ENCODE measurements at places on chromosomes 3 and 15.

DNA sequence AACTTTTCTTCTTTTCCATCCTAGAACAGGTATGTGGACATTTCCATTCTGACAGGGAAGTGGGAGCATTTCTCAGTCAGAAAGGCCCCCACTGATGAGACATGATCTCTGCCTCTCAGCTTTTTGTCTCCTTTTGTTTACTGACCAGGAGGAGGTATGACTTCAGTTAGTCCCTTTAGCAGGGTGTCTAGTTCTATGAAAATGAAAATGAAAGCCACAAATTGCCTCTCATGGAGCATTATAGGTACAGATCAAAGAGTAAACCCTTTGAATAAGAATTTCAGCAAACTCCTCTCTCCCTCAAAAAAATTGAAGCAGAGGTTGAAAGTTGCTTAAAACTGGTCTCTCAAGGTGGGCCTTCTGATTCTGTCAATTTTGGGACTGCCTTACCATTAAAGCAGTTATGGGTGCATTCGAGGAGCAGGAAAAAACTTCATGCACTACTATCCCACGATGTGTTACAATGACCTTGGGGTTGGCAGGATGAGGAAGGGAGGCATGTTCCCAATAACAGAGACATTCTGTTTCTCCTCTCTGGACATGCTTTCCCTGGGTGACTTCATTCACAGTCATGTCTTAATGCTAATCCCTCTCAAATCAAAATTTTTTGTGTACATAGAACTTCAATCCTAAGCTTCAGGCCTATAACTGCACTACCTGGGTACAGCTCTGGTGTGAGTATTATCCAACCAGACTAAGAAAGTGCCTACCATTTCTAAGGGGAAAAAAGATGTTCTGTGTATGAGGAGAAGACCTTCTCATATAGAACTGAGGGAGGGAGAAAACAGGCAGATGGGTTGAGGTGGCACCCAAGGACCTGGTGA, 50.6 kb upstream of the TBC1D23 start:
- no peaks in the 10 kb centered on the region for H3K27me3 ChIP-seq
- no peaks in the 10 kb centered on the region for H3K36me3 ChIP-seq
- H3K27ac ChIP-seq, result peak overlapping the region; percentile 55
- DNase-seq, result no peak

DNA sequence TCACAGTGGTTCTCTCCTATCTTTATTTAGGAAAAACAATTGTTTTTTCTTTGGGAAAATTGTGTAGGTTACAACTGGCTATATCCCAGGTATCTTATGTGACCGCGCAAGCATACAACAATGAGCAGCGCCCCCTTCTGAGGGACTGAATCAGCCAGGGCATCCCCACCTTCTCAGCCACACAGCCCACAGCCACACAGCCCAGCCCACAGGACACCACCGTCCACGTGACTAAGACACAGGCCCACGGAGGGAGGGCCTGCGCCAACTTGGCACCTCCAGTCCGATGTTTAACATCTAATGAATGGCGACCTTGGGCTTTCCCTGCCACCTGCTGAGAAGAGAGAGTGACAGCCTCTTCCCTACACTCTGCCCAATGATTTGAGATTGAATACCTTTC, 68.1 kb downstream of the ATP10A start:
- DNase-seq, result no peak
- peaks cover 21% of the 10 kb centered on the region for H3K4me1 ChIP-seq
- no peaks in the 10 kb centered on the region for H3K27me3 ChIP-seq

GRCh38 chr3:57086201-57086600, 25.7 kb downstream of the SPATA12 start:
- no peak for DNase-seq
- H3K27me3 ChIP-seq, result peaks cover 7% of the 10 kb centered on the region
- no peak overlapping the region for H3K27ac ChIP-seq
- no peaks in the 10 kb centered on the region for H3K4me1 ChIP-seq
- H3K4me3 ChIP-seq, result no peak overlapping the region

DNA sequence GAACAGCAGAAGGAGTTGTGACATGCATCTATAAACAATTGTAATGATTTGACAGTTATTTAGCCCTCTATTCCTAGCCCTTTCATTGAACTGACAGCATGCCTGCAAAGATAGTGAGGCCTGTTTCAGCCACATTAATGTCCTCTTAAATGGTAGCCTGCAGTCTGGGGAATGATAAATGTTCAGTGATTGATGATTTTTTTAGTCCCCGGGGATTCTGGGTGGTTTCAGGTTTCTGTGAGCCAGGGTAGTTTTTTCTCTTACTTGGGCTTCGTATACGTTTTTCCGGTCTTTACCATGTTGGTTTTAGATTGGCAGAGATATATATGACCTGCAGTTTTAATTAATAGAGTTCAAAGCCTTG, 172.0 kb downstream of the TCF12 start:
- H3K36me3 ChIP-seq, result no peaks in the 10 kb centered on the region
- no peak overlapping the region for H3K27ac ChIP-seq
- H3K4me1 ChIP-seq, result no peaks in the 10 kb centered on the region
- DNase-seq, result no peak
- H3K4me3 ChIP-seq, result no peak overlapping the region

DNA sequence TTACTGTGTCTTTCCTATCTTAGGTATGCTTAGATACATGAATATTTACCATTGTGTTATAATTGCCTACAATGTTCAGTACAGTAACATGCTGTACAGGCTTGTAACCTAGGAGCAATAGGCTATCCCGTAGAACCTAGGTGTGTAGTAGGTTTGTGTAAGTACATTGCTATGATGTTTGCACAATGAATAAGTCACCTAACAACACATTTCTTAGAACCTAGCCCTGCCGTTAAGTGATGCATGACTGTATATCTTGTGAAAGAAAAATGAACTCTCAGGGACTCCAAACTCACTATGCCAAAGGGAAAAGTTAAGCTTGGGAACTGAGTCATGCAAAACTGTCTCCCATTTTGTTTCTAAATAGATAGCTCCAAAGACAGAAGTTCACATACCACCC, 91.5 kb upstream of the ACP3 start:
- no peak overlapping the region for H3K27ac ChIP-seq
- no peak for DNase-seq
- H3K4me3 ChIP-seq, result no peak overlapping the region
- H3K4me1 ChIP-seq, result no peaks in the 10 kb centered on the region
- no peaks in the 10 kb centered on the region for H3K36me3 ChIP-seq
- no peaks in the 10 kb centered on the region for H3K27me3 ChIP-seq

GRCh38 chr15:50110285-50110684, 8.7 kb downstream of the ATP8B4 start:
- H3K27me3 ChIP-seq, result no peaks in the 10 kb centered on the region
- no peak overlapping the region for H3K27ac ChIP-seq
- no peak overlapping the region for H3K4me3 ChIP-seq
- no peak for DNase-seq
- H3K4me1 ChIP-seq, result peaks cover 19% of the 10 kb centered on the region

DNA sequence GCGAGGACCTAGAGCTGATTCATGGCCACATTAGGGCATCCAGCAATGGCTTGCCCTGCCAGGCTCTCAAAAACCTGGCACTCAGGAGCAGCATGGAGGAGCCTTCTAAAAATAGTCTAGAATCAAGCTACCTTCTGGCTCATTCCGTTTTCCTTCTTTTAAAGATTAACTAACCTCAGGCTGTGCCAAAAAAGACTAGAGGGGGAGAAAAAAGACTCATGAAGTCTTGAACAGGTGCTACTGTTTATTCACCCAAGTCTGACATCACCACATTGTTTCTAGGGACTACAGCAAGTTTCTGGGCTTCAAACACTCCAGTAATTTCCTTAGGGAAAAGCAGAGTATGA, 125.8 kb downstream of the TNIK start:
- H3K27me3 ChIP-seq, result no peaks in the 10 kb centered on the region
- no peaks in the 10 kb centered on the region for H3K4me1 ChIP-seq
- H3K27ac ChIP-seq, result no peak overlapping the region
- H3K36me3 ChIP-seq, result peaks cover 4% of the 10 kb centered on the region
- no peak for DNase-seq

DNA sequence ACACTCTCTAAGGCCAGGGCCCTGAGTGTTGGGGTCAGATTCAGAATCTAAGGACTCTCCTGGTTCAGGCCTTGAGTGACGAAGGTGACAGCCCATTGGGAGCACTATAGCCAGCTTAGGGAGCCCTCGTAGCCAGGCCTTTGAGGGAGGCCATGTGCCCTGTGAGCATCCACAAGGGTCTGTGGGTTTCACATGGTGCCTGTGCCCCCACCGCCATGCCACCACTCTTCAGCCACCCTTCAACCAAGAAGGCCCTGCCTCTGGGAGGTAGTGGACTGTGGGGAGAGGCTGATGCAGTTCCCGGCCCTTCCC, 37.5 kb downstream of the TSPAN3 start:
- DNase-seq, result no peak
- H3K27ac ChIP-seq, result no peak overlapping the region
- no peaks in the 10 kb centered on the region for H3K4me1 ChIP-seq
- H3K36me3 ChIP-seq, result peaks cover 92% of the 10 kb centered on the region
- no peaks in the 10 kb centered on the region for H3K27me3 ChIP-seq

- no peak overlapping the region for H3K4me3 ChIP-seq
- no peak for DNase-seq
- no peaks in the 10 kb centered on the region for H3K36me3 ChIP-seq
These were observed 7.8 kb upstream of the DAG1 start for GRCh38 chr3:49462222-49462621.

DNA sequence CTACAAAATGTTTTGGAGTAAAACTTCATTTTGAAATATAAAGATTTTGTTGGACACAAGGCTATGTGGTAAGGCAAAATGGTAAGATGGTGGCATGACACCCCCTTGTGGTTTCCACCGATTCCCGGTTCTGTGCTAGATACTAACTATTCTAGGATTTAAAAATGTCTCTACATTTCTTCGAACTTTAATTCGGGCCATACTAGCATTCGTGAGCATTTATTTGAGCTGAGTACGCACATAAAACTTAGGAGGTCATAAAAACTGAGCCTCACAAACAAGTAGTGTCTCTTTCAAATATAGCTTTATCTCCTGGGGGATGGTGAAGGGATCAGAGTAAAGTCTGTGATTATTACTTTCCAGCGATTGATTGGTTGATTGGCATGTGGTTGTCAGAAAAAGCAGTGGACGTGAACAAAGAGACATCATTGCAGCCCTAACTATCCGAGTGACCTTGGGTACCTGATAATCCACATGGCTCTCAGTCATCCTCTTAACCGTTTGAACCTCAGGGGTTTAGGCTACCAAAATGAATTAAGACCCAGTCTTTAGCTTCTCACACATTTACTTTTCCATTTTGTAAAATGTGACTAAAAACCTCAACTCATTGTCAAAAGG, 1.1 kb upstream of the ZNF639 start:
- H3K27me3 ChIP-seq, result no peaks in the 10 kb centered on the region
- peak overlapping the region; percentile 62 for H3K4me3 ChIP-seq
- H3K27ac ChIP-seq, result peak overlapping the region; percentile 62
- no peak for DNase-seq
- H3K4me1 ChIP-seq, result peaks cover 15% of the 10 kb centered on the region
- H3K36me3 ChIP-seq, result no peaks in the 10 kb centered on the region

GRCh38 chr15:52558196-52558595, 10.6 kb downstream of the ARPP19 start:
- H3K27me3 ChIP-seq, result no peaks in the 10 kb centered on the region
- H3K27ac ChIP-seq, result no peak overlapping the region

DNA sequence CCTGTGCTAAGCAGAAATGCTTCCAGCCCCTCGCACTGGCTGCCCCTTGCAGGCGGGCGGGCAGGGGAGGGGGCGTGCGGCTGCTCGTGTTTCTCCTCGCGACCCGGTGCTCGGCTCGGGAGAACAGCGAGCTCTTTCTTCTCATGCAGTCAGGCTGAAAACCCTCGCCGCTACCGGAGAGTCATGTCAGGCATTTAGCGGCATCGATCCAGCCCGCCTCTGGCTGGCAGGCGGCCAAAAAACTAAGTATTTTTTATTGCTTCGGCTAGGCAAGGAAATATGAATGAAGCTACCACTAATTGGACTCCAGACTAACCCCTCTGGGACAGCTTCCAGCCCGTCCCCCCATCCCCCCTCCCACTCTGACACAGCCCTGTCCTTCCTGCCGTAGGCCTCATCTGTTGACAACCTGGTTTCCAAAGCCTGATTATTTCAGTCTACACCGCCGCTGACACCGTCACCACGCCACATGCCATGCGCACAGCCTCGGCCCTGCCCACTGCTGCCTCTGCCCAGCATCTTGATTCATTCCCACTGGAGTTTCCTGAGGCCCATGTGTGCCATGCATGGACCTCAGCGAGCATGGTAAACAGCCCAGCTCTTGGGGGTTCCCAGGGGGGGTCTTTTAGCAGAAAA, 35.3 kb downstream of the TLE3 start:
- no peak overlapping the region for H3K4me3 ChIP-seq
- DNase-seq, result no peak
- H3K27ac ChIP-seq, result no peak overlapping the region

GRCh38 chr3:10248984-10249748, 907 bp downstream of the TATDN2 start:
- peaks cover 19% of the 10 kb centered on the region for H3K4me1 ChIP-seq
- no peaks in the 10 kb centered on the region for H3K27me3 ChIP-seq
- H3K36me3 ChIP-seq, result peaks cover 18% of the 10 kb centered on the region
- H3K27ac ChIP-seq, result peak overlapping the region; percentile 63
- DNase-seq, result peak; percentile 9

DNA sequence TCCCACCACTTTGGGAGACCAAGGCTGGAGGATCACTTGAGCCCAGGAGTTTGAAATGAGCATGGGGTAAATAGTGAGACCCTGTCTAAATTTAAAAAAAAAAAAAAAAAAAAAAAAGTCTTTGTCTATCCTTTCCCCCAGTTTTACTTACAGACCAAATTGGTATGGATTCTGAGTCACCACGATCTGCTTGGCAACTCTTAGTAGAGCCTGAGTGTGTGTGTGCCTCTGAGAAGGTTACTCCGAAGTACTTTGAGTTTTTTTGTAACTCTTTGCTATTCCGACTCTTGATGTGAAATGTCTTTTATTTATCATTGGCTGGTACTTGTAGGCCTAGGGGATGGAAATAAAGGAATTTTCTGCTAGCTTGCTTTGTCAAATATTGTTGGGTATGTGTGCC, 63.3 kb downstream of the RBM6 start:
- no peaks in the 10 kb centered on the region for H3K27me3 ChIP-seq
- no peak overlapping the region for H3K27ac ChIP-seq
- no peak overlapping the region for H3K4me3 ChIP-seq
- H3K36me3 ChIP-seq, result peaks cover 3% of the 10 kb centered on the region

- H3K4me3 ChIP-seq, result no peak overlapping the region
- H3K27ac ChIP-seq, result peak overlapping the region; percentile 20
- no peak for DNase-seq
- H3K36me3 ChIP-seq, result no peaks in the 10 kb centered on the region
- H3K27me3 ChIP-seq, result no peaks in the 10 kb centered on the region
These were observed 92.6 kb downstream of the CHDH start for GRCh38 chr3:53753518-53754183.

DNA sequence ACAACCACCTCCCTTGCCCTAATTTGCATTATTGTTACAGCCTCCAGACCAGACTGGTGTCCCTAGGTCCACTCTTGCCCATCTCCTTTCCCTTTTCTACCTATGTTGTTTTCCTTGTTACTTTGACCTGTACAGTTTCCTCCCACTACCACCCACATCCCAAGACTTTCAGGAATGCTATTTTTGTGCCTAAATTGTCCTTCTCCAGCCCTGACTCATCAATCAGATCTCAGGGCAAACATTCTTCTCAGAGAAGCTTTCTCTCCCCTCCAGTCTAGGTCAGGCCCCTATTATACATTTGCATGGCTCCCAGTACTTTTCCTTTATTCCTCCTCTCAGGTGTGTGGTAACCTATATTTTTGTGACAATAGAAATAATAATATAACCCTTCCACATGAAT, 241.5 kb downstream of the IGSF11 start:
- no peak for DNase-seq
- no peaks in the 10 kb centered on the region for H3K27me3 ChIP-seq
- H3K4me1 ChIP-seq, result no peaks in the 10 kb centered on the region
- H3K27ac ChIP-seq, result no peak overlapping the region
- H3K4me3 ChIP-seq, result no peak overlapping the region

Measured in T-cell (primary cell).